Activated CD4-positive, alpha-beta T cell treated with anti-CD3 and anti-CD28 coated beads for 36 hours (primary cell): ENCODE measurements at places on chromosomes 11 and 22. TPM values are rescaled to one million over a fixed set of nuclear protein-coding genes. Genes with fewer than 3 reads are reported as not detected.

The KIF18A gene
- total RNA-seq = 26.4 TPM

DNA sequence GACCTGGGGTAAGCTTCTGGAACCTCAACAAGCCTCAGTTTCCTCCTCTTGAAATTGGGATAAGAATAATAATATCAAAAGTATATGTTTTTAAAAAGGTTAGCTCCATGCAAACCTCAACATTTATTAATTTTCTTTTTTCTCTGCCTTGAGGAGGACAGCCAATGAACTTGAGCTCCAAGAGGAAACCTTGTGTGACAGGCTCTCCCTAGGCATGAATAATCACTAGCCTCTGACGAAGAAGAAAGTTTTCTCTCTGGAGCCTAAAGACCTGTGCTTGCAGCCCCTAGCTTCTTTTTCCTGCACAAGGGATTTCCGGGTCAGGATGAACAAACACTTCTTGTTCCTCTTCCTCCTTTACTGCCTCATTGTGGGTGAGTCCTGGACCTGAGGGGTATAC lies at the start of gene PATE3:
PATE3 (plus strand) TSS at position 301 of the 400 bp plus-strand sequence; CDS start at position 326, 25 bp downstream.
- DNase-seq = no peak

- no peak for DNase-seq
Measured at GRCh38 chr11:43116071-43116470, 195.7 kb upstream of the API5 start.

GRCh38 chr11:64165842-64166635 lies at the start of gene MACROD1:
Gene MACROD1, minus strand, starts transcription at chr11:64166113. Its CDS starts 119 bp downstream, at chr11:64165994.
- DNase-seq = peak; percentile 92

DNA sequence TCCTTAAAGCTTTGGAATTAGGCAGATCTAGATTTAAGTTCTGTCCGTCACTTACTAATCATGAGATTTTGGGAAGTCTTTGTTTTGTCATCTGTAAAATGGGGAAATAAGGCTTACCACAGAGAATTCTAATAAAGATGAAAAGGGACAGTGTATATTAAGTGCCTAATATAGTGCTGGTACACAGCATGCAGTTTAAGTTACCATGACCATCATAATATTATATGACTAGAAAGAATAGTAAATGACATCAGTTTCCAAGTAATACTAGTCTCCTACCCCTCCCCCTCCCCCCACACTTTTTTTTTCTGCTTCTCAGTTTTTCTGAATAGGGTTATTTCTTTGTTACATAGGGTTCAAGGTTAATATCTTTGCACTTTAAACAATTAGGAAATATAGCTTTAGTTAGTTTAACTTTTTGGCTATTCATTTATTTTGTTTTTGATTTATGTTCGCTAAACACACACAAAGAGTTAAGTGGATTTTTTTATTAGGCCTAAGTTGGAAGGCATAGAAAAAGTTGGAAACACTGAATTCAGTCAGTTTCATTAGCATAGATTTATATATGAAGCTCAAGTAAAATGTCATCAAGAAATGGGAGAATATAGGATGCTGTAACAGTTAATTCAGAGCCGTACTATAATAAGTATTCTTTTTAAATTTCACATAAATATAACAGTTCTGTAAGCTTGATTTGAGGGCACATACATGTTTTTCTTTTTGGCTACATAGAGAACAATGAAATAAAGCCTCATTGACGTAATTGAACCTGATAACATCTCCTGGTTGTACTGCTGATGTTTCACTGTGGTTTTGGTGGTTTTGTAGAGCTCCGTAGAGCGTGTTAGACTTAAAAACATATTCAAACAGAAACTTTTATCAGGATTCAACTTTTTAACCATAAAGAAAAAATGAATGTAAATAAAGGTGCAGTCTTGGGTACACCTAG lies 121.2 kb downstream of the PDE3B start:
- DNase-seq = peak; percentile 50

The SMIM35 gene
- total RNA-seq = 0.09 TPM

The RIC3 gene
- total RNA-seq = 13.9 TPM

DNA sequence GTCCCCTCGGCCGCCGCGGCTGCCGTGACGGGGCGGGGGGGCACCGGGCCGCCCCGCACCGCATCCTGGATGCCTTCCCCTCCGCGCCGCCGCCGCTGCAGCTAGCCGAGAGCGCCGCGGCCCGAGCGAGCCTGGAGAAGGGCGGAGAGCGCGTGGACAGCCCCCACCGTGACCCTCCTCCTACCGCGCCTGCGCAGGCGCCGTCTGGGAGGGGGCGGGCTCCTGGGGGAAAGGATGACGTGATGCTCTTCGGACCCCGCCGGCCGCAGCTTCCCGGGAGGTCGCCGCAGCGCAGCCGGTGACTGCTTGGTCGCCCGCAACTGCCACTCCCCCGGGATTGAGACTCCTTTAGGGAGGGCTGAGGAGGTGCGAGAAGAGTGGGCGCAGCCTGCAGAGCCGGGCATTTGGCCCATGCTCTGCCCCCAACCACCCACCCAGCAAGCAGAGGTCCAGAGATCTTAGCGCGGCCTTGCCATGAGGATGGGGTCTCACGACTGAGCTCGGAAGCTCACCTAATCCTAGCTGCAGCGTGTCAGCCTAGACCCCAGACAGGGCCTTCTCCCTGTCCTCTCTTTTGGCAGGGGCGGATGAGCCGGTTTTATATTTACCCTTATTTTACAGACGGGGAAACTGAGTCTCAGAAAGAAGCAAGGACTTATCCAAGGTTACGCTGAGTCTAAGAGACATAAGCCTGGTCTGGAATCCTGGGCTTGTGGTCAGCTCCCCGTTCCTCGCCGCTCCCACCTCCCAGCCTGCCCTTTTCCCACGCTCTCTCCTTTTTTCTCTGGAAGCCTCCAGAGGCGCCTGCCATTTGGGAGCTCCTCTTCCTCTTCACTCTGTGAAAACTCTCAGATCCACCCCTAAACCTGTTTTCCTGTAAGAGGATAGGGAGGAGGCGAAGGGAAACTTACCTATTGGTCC lies at the start of gene DENND5A:
DENND5A (minus strand) TSS at position 140 of the 921 bp plus-strand sequence. CDS start 281 bp downstream, outside the sequence.
- DNase-seq = peak; percentile 71

DNA sequence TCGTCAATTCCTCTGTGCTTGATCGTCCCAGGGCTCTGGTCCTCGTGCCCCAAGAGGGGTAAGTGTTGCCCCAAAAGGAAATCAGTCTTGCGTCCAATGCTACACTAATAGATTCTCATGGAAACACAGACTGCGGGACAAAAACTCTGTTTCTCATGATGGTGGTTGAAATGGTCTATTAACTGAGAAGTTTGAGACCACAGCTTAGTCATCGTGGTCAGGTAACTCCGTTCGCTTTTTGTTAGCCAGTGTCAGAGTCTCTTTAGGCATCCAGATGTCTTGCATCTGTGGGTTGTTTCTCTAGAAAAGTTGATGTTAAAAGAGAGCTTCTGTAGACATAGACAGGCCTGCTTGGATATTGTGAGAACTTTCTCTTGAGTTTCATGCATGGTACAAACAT lies 104.6 kb upstream of the SORL1-AS1 start:
- no peak for DNase-seq

- no peak for DNase-seq
Measured at GRCh38 chr11:134363161-134363560, 31.4 kb downstream of the GLB1L2 start.

GRCh38 chr22:33577862-33578411 lies 342.3 kb downstream of the LARGE1 start:
- DNase-seq = no peak

- DNase-seq = no peak
Measured at GRCh38 chr11:2681408-2682145, 18.2 kb downstream of the KCNQ1OT1 start.

The JAML gene
- 193 TPM for total RNA-seq

DNA sequence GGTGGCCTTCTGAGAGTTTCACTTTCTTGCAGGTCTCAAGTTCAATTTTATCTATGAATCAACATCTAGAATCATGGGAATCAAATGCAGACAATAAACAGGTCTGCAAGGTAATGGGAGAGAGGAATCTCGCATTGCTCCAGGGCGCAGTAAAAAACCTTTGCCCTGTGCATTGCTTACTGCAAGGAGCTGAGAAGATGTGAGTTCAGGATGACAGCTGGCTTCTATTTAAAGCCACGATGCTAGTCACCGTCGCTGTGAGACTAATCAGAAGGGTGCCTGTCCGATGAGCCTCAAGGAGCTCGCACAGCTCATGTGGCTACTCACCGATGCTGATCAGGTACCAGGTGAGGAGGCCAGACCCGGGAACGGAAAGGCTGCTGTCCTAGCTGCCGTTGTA lies 30.2 kb upstream of the APOA1 start:
- no peak for DNase-seq

GRCh38 chr11:26322335-26323067 lies 9.4 kb upstream of the ANO3 start:
- DNase-seq = no peak

The GAL3ST1 gene
- total RNA-seq = not detected

DNA sequence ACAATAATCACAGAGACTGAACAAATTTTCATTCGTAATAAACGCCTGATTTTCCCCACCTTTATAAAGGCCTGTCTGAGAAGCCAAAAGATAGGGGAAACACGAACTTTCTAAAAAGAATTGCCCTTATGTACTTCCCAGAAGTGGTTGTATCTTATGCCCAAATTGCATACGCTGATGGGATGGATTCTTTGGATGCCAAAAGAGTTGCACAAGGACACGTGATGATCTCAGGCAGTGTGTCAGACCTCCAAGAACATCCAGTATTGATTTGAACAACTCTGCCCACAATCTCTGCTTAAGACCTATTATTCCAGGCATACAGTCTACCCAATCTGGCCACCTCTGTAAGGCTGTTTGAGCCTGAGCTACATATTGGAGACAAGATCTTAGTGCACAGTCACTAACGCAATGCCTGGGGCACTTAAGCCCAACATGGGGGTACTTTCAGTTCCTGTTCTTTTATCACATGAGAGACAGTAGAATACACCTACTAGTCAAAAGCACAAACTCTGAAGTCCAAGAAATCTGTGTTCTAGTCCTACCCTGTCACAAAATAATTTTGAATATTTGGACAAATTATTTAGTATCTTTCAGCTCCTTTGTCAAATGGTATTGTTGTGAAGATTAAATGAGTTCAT lies 38.9 kb downstream of the OR10A6 start:
- no peak for DNase-seq

The TNNI2 gene
- total RNA-seq = not detected

- DNase-seq = no peak
Measured at GRCh38 chr22:30294830-30295229, 5.5 kb upstream of the CASTOR1 start.

- no peak for DNase-seq
Measured at GRCh38 chr22:39645532-39645931, 75.0 kb downstream of the CACNA1I start.

The MUC6 gene
- total RNA-seq = not detected

The KCNE3 gene
- not detected for total RNA-seq

DNA sequence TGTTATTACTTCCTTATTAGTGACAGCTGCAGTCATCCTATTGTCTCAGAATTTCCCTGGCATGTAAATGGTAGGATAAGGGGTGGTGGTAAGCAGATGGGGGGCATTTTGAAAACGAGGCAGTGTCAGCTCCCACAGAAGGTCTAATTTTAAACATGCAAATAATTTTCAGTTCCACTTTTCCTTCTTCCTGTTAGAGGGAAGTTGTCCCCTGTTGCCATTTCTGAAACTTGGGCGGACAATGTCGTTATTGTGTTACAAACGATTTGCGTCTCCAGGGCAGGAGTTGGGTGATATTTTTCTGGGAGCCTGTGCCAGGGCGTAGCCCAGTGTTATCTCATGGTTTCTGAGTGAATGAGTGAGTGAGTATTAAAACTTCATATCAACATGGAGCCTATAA lies 7.4 kb downstream of the PTPRJ start:
- no peak for DNase-seq

GRCh38 chr11:62538470-62539237 lies 8.0 kb downstream of the AHNAK start:
- DNase-seq = no peak

The PLEKHB1 gene
- total RNA-seq = 10.6 TPM

- peak; percentile 62 for DNase-seq
Measured at GRCh38 chr11:114075891-114076441, 16.5 kb downstream of the ZBTB16 start.

DNA sequence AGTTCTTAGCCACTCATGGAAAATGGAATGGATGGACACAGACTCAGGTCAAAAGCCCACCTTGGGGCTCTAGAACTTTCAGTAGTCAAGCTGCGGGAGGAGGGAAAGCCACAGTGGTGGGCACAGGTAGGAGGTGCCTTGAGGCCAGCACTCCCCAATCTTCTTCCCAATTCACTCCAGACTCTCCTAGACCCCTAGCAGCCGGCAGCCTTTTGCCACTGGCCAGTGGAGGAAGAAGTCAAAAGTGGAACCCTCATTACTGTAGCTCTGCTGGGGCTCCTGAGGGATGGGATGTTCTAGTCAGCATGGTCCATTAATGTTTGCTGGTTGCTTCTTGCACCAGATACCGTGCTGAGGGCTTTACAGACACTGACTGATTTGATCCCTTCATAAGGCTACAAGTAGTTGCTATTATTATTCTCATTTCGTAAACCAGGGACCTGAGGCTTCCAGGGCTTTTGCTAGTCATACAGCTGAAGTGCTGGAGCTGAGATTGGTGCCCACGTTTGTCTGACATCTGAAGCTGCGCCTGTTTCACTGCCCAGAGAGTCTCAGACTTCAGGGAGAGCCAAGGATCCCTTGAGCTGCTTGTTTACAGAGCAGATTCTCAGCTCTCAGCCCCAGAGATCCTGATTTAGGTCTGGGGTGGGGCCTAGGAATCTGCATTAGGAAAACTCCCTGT lies 1.1 kb downstream of the UCP3 start:
- DNase-seq = no peak

The USP47 gene
- 56.3 TPM for total RNA-seq

- no peak for DNase-seq
Measured at GRCh38 chr11:26109658-26110368, 222.1 kb upstream of the ANO3 start.

DNA sequence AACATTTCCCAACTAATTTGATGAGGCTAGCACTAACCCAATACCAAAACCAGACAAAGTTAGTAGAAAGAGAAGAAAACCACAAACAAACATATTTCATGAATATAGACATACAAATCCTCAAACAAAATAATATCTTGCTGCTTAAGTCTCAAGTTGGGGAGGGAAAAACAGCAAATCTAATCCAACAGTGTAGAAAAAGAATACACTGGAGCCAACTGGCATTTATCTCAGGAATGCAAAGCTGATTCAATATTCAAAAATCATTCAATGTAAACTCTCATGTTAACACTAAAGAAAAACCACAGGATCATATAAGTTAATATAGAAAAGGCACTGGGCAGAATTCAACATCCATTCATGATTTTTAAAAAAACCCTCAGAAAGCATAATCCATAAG lies 18.2 kb downstream of the GNB1L start:
- no peak for DNase-seq

- no peak for DNase-seq
Measured at GRCh38 chr11:96179905-96180304, 163.1 kb downstream of the MAML2 start.

GRCh38 chr11:104529213-104529612 lies 365.3 kb upstream of the PDGFD start:
- no peak for DNase-seq

The ZNF70 gene
- total RNA-seq = 1.7 TPM

- no peak for DNase-seq
Measured at GRCh38 chr11:12091956-12092558, 18.3 kb upstream of the MICAL2 start.

The OR8J1 gene
- total RNA-seq = not detected

GRCh38 chr11:76885390-76886097 lies 24.8 kb downstream of the ACER3 start:
- peak; percentile 15 for DNase-seq

The HORMAD2 gene
- not detected for total RNA-seq

The NRGN gene
- 18.1 TPM for total RNA-seq

The BBOX1 gene
- not detected for total RNA-seq

- DNase-seq = peak; percentile 23
Measured at GRCh38 chr11:32427935-32428664, 7.2 kb downstream of the WT1 start.

The E2F8 gene
- 18.0 TPM for total RNA-seq
